NB4 (cell line): ENCODE measurements at places on chromosomes 6 and 20.

DNA sequence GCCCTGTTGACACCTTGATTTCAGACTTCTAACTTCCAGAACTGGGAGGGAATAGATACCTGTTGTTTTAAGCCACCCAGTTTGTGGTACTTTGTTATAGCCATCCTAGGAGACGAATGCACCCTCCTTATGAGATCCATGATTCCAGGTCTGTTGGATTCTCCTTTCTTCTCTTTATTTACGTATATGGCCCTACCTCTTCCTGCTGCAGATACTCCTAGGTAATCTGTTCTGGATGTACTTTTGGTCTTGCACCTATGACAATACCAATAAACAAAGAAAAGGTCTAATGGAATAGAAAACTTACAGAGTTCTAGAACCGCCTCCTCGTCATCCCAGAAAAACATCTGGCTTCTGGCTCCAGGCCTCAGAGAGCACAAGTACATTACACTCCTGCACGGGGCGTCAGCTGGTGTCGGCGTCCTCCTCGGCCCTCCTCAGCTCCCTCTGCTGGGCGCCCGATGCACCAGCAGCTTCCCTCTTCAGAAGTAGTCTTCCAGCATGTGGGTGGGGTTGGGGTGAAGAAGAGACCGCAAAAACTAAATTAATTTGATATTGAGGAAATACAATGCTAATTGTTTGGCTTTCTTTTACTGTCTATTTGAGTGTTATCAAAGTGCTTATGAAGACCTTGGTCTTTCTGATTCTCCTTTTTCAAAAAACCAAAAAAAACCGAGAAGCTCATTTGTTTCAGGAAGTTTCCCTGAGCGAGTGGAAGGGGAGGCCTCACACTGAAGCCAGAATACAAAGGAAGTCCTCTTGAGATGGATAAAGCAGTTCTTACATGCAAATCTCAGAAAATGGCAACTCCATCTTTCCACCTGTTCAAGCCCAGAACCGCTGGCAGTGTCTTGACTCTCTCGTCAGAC lies 9.7 kb upstream of the ATXN1 start:
- peak; percentile 89 for DNase-seq

DNA sequence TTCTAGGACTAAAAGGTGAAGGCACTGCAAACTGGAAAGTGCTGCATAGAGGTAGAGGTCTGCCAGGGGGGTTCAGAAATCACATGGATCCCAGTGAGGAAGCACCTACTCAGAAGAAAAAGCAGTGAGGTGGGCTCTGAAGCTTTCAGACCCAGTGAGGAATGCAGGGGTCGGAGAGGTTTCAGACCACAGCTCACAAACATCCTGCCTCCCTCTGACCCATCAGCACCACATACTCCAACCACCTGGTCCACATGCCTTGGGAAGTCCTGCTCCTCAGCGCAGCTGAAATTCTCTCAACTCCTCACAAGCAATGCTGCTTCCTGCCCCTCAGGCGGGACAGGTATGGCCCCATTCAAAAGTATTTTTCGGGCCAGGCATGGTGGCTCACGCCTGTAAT lies 20.2 kb downstream of the MRPL14 start:
- no peak for DNase-seq

DNA sequence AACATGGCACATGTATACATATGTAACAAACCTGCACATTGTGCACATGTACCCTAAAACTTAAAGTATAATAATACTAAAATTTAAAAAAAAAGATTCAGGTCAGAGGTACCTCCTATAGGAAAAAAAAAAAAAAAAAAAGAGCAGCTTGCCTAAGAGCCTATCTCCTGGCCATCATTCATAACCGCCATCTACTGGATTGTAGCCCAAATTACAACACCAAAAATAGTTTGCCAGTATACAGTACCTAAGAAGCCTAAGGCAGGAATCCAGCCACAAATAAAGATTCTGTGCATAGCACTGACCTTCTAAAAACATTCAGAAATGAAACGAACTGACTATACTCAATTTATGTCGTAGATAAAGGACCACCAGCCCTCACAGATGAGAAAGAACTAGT lies 438.4 kb upstream of the ADGRB3 start:
- DNase-seq = peak; percentile 53

DNA sequence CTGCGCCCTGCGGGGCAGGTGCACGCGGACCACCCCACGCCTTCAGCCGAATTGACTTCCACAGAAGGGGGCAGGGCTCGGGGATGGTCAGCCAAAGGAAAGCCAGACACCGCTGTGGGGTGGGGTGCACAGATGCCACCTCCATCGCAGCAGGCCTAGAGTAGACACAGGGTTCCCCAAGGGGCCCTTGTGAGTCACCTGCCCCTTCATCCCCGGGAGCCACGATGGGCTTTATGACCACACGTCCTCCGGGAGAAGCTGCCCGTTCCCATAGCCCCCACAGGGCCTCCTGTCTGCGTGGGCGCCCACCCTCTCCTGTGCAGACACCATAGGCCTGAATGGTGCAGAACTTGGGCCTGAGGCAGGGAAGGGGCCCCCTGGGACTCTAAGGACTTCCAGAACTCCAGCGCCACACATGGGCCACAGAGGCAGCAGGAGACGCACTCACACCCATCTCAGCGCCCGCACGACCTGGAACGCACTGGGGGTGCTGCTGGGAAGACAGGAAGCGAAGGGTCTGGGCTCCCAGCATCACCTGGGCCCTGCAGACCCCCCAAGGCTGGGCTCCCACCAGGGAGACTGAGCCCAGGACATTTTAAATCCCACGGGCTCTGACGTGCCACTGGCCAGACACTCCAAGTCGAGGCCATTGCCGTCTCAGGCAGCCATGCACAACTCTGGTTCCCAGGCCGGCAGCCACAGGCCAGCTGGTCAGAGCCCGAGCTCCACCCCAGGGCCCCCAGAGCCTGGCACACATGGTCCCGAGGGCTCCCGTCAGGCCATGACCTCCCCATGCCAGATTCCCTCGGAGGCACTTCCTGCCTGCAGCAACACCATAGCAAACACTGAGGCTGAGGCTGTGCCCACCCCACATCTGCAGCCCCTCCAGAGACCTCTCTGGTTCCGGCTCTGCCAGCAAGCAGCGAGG lies 134.2 kb downstream of the DLL1 start:
- DNase-seq = no peak

GRCh38 chr6:2396846-2397630 lies 151.6 kb upstream of the GMDS start:
- no peak for DNase-seq

GRCh38 chr6:137271245-137272183 lies 52.3 kb upstream of the IFNGR1 start:
- DNase-seq = peak; percentile 68

GRCh38 chr6:6901205-6901719 lies 206.5 kb upstream of the RREB1 start:
- DNase-seq = peak; percentile 40

DNA sequence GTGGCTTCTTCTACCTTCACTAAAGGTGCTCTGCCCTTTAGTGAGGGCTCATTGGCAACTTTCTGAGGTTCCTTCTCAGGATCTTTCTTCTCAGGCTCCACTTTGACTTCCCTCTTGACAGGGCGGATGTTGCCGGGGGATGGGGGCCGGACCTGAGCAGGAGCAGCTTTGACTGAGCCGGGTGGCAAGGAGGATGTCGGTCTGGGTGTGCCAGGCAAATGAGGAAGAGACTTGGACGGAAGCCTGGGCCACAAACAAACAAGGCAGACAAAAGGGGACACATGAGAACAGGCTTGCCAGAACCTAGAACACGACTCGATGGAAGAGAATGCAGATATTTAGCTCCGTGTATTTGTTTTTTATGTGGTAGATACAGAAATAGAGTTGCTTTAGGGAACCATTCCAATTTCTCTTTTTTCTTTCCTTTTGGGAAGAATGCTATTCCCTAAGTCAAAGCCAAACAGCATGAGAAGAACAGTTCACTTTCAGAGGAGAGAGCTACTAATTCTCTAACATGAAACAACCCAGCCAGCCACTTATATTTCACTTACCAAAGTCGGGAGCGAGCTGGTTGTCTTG lies 76.2 kb upstream of the BCLAF1 start:
- DNase-seq = peak; percentile 64

- DNase-seq = peak; percentile 28
Observed at GRCh38 chr6:107344383-107344782, 115.0 kb downstream of the PDSS2 start.

GRCh38 chr20:64108731-64109681 lies 1.6 kb upstream of the NPBWR2 start:
- DNase-seq = no peak

GRCh38 chr6:5095236-5095635 lies 10.1 kb downstream of the PPP1R3G start:
- no peak for DNase-seq

- no peak for DNase-seq
Observed at GRCh38 chr6:82843291-82843885, 222.3 kb downstream of the UBE3D start.

DNA sequence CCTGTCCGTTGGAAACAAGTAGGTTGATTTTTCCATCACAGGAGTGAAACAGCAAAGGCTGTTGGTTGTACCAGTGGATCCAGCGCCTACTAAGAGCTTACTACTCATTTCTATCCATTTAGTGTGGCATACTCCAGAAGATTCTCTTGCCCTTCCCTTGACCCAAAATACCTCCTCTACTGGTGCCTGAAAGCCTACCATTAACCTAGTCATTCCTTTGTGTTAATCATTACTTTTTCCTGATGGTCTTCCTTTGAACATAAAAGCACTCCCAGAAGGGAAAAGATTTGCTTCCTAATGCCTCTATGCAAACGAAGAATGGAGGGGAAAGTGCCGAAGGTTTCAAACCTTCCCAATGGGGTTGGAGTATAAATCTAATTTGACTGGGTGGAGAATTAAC lies 123.3 kb downstream of the QRSL1 start:
- no peak for DNase-seq

GRCh38 chr6:80636689-80637088 lies 530.2 kb downstream of the BCKDHB start:
- DNase-seq = no peak

GRCh38 chr6:7647504-7647903 lies 57.5 kb downstream of the SNRNP48 start:
- no peak for DNase-seq

- no peak for DNase-seq
Observed at GRCh38 chr6:146878168-146878951, 279.6 kb downstream of the ADGB start.

GRCh38 chr6:84379142-84379541 lies 151.7 kb upstream of the CEP162 start:
- no peak for DNase-seq

GRCh38 chr6:30942338-30943060 lies 1.7 kb downstream of the MUCL3 start:
- DNase-seq = no peak

DNA sequence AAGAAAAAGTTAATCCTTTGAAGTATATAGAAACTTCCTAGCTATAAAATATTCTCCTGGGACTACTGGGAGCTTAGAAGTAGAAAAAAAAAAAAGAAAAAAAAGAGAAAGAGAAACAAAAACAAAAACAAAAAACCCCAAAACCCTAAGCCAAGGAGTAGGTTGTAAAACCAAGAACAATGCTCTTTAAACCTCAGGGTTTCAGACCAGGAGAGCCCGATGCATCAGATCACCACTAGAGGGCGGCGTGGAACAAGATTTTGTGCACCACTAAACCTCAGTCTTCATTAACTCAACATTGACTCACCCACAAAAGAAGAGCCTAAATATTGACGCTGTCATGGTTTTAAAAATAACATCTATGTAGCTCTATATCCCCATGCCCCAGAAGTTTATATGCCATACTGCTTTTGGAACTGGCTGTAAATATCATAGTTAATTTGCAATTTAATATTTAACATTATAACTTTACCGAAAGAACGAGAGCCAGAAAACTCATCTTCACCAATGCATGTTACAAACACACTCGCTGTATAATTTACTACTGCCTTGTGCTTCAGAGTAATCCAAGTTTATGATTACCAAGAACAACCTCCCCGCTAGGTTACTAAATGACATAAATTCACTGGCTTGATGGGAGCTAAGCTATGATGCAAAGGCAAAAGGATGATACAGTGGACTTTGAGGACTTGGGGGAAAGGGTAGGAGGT lies 19.2 kb downstream of the MCUR1 start:
- DNase-seq = peak; percentile 89

- no peak for DNase-seq
Observed at GRCh38 chr6:106981926-106982325, 7.4 kb upstream of the CD24 start.

DNA sequence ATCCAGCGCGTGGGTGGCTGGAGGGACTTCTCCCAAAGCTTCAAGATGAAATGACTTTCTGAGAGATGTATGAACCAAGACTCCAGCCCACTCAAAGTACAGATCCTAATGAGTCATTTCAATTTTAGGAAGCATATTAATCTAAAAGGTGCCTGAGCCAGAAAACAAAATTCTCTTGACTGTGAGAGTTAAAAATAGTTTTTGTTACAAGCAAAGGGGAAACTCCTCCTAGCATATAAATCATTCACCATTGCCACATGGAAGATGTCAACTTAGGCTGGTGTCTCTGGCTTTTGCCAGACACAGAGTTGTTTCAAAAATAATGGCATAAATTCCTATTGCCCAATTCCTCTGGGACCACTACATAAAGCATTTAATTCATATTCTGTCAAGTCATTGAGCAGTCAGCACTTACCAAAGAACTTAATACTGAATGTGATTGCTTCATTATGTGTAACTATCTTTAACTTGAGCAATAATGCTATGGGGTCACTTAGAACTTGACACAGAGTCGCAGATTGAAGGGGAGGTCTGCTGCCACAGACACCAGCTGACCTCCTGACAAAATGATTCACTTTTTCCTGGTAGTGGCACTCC lies 280.6 kb downstream of the SLC35F1 start:
- DNase-seq = peak; percentile 63

GRCh38 chr6:15294504-15294903 lies 48.6 kb downstream of the JARID2 start:
- DNase-seq = no peak

- no peak for DNase-seq
Observed at GRCh38 chr20:20096421-20096820, 44.1 kb downstream of the CFAP61 start.

GRCh38 chr20:25544311-25544710 lies 41.0 kb downstream of the NINL start:
- DNase-seq = no peak

GRCh38 chr20:4165984-4166725 lies 150.8 kb upstream of the RNF24 start:
- no peak for DNase-seq

DNA sequence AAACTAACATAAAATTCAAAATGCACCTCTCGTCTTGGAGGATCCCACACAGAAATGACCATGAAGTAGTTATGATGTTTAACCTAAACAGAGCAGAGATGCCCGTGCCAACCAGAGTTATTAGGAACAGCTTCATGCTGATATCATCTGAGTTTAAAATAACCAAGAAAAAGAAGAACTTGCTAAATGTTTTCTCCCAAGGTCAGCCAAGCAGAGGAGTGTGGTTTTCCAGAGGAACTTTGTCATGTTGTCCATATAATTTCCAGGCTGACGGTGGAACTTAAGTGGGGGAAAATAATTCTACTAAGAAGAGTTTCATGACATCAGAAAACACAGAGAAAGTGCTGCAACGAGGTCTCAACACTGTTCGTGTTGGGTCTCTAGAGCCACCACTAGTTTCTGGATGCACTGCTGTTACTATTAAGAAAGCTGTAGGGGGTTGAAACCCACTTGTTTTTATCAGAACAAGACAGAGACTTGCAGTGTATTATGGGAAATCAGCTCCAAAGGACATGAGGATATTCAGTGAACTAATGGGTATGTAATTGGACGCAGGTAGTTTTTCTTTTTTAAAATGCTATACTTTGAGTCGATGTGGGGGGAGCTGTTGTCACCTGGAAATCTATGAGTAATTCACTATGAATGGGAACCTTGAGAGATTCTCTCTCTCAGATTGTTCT lies 5.2 kb downstream of the AGPAT4 start:
- DNase-seq = no peak
